ENCODE measurements at places on chromosomes 6 and 20.

GRCh38 chr6:31169123-31169857, 1.2 kb downstream of the POU5F1 start:
- no peak for DNase-seq

DNA sequence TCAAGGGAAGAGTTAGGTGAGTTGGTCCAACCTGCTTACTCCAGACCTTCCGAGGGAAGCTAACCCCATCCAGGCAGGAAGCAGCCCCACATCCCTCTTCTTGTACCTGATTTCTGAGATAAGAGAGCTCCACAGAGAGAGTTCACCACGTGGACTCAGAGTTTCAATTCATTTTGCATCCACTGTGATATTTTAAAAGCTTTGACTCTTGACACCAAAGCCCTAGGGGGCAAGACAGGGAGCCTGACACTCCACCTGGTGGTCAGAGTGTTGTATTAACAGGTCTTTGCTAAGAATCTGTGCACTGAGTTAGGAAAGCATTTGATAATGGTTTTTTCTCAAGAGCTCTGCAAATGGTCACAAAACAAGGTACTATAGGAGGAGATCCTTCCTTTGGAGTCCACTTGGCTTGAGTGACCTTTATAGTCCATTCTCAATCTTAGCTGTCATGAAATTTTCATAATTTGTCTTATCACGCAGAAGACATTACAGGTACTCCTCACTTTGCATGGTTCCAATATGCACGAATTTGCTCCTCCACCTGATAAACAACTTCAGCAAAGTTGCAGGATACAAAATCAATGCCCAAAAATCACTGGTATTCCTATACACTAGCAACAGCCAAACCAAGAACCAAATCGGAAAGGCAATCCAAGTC, 56.2 kb upstream of the RIPOR2 start:
- peak; percentile 86 for DNase-seq

GRCh38 chr20:63132715-63133471, 83.0 kb downstream of the YTHDF1 start:
- DNase-seq: no peak

DNA sequence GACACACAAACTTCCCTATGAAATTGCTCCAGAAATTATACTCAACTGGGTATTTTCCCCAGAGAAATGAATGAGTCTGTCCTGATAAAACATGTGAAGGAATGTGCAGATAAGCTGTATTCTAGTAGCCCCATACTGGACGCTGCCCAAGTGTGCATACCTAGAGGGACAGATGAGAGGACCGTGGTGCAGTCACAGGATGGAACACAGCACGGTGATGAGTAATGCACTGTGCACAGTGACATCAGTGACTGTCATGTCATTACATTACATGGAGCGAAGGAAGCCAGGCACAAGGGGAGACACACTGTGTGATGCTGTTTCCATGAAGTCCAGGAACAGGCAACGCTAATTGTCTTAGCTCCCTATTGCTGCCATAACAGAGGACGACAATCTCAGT, 155.5 kb downstream of the CDH4 start:
- no peak for DNase-seq

DNA sequence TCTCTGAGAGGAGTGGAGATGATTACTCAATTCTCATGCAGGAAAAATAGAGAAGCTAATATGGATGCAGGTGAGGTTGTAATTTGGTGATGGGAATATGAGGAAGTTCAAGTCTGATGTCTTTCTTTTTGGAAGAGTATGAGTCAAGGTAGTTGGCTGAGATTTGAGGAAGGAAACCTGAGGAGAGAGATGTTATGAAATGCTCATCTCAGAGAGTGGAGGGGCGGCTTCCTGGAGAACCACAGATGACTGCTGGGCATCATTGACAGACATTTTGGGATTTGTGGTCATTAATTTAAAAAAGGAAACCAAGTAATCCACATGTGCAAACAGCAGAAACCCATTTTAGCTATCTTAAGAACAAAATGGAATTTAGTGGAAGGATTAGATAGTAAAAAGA, 72.5 kb upstream of the UST start:
- peak; percentile 28 for DNase-seq

DNA sequence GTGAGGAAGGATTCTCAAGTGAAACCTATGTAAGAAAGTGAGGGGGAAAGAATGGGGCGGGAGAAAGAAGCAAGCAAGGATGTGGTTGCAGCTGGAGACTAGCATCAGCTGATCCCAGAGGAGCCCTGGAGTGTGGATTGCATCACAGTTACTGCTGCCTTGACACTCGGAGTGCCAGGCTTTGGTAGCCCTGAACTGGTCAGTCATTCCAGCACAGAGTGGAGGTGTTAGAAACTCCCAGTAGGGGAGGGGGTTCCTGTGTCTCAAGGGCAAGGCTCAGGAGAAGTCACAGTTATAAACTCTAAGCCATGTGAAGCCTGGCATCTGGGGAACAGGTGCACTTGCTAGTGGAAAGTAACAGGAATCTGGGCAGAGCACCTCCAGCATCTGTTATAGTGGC, 23.5 kb downstream of the SNAP25 start:
- DNase-seq: no peak

DNA sequence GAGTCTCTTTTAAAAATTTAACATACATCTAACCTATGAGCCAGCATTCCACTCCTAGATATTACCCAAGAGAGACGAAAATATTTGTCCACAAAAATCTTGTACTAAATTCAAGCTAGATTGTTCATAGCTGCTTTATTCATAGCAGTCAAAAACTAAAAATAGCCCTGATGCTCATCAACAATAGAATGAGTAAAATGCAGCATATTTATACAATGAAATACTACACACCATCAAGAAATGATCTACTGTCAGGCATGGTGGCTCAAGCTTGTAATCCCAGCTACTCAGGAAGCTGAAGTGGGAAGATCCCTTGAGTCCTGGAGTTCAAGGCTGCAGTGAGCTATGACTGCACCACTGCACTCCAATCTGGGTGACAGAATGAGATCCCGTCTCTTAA, 22.0 kb upstream of the SRC start:
- DNase-seq: no peak

GRCh38 chr6:167163476-167164011, 5.8 kb upstream of the GPR31 start:
- DNase-seq: no peak

- no peak for DNase-seq
Observed at GRCh38 chr20:45783656-45784294, 7.9 kb downstream of the WFDC3 start.

DNA sequence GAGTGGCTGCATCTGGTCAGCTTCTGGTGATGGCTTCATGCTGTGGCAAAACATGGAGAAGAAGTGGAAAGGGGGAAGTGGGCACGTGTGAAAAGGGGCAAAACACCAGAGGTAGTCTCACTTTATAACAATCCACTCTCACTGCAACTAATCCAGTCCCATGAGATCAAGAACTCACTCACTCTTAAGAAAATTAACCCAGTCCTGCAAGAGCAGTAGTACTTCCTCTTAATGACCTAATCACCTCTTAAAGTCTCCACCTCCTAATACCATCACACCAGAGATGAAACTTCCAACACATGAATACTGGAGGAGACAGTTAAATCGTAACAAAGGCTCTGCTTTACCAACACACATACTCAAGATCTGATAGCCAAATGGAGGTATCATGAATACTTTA, 152.6 kb downstream of the THEMIS start:
- DNase-seq: no peak

- DNase-seq: no peak
Observed at GRCh38 chr20:62374331-62375152, 7.4 kb upstream of the LAMA5 start.

DNA sequence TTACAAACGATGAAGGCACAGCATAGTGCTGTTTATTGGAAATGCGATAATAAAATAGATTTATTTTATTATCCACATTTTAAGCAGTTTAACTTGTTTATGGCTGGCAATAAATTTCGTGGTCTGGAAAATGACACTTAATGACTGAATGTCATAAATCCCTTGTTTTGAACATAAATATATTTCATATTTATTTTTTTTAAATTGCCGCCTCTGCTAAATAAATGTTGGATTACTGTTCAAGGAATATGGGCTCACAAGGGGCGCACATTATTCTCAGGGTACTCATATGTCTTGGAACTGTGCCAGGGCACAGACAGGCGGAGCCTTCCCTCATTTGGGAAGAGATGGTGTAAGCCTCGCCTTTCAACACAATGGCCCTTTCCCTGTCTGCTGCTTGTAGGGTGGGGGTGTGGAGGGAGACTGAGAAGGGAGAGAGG, 134.3 kb downstream of the PXDC1 start:
- DNase-seq: no peak

- DNase-seq: no peak
Observed at GRCh38 chr6:82348130-82348529, 15.5 kb upstream of the TPBG start.

DNA sequence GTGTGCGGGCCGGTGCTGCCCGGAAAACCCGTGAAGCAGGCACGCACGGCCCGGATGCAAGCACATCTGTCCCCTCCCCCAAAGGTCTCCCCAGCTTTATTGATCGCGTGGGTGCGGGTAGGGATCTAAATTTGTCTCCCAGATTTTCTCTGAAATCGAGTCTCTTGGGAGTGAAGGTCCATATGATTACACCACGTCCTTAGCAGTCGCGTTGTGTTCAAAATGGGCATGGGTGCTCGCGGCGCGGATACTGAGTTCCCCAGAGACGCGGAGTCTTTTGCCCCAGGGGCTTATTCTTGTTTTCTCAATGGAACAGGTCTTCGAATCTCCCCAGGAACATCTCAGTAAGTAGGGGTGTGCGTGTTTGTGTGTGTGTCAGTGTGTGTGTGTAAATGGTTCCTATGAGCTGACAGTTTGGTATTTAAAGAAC, 2.8 kb upstream of the ZNF292 start:
- DNase-seq: no peak

DNA sequence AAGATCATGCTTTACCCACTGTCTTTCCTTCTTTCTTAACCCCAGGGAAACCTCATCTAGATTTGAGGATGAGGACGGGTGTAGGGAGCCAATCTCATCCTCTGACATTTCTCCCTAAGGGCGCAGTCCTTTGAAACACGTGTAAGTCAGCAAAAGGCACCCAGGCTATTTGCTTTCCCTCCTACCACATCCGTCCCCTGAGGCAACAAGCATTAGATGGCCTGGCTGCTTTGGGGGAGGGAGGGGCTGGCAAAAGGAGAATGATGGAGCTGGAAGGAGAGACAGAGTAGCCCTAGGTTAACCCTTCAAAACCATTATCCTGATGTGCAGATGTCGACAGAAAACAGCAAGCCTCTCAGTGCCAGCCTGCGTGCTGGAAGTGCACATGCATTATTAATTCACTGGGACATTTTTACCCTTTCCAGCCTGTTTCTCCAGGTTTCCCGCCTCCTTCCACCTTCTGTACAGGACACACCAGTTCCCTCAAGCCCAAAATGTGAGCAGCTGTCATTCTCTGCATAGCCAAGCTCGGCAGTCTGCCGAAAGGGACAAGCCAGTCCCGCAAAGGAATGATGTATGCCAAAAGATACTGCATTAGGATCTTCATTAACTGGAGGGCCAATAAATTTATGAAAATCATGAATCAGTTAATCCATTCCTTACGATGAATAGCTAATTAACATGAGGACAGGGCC, 547.2 kb downstream of the CD83 start:
- DNase-seq: peak; percentile 61

GRCh38 chr6:127215931-127216330, 50.7 kb upstream of the RNF146 start:
- no peak for DNase-seq

DNA sequence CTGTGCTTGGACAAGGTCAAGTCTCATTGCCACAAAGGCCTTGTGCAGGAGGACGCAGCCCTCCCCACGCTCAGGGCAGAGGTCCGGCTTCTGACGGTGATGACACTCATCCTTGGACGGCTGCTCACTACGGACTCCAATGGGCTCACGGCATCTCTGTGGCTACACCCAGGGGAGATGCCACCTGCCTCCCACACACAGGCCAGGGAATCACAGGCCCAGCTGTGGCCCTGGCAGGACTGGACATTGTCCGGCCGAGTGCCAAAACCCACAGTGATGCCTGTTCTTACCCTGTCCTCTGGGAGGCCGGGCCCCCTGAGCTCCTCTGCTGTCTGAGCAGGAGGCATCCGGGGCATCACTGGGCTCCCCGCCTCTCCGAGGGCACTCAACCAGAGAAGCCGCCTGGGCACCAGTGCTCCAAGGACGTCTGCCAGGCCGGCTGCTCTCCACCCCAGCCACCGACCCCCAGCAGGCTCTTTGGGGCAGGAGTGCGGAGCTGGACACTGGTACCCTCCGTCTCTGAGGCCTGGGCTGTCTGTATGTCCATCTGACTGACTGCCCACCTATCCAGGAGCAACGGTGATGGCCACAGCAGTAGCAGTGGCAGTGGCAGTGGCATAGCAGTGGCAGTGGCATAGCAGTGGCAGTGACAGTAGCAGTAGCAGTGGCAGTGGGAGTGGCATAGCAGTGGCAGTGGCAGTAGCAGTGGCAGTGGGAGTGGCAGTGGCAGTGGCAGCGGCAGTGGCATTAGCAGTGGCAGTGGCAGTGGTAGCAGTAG, 1.9 kb downstream of the RBBP8NL start:
- DNase-seq: no peak

DNA sequence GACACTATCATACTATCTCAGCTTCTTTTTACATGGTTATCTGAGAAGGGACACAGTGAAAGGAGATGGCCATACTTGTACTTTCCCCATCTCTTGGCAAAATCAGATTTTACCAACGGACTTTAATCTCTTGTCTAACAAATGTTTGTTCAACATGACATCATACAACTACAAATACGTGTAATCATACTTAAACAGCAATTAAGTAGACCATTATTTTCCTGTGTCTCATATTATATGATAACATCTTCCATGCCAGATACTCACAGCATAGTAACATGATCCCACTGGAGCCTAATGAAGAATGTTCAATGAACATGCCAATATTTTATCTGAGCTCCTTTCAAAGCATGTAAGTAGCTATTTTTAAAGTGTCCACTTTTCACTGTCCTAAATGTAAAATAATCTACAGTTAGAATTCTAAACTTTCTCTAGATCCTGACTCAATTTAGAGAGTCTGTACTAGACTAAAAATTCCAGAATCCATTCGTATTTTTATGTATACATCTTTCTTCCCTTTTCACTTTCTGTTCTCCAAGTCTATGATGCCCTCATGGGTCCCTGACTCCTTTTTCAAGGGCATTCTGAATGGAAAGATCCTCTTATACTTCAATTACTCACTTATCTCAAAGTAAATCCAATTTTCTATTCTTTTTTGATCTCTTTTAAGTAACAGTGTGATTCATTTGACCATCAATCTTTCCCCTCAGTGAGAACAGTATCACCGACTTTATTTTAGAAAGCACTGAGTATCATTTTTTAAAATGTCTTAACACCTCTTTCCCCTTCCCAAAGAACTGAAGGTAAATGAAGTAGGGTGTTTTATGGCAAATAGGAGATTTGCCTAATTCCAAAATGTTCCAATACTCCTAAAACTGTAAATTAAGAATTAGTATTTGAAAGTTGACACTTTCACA, 133.5 kb downstream of the CDK19 start:
- DNase-seq: no peak

GRCh38 chr20:18258126-18258860, 30.0 kb upstream of the ZNF133 start:
- no peak for DNase-seq

DNA sequence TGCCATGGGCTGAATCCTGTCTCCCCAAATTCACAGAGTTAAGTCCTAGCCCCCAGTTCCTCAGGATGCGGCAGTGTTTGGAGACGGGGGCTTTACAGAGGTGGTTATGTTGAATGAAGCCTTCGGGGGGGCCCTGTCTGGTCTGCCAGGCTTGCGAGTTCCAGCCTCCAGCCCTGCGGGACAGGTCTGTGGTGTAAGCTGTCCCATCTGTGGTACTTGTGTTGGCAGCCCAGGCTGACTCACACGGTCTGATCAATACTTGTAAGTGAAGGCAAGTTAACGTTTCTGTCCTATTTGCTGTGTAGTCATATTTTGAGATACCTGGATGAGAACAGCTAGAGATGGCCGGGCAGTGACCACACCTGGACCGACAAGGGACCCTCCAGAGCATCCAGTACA, 51.8 kb upstream of the GPR31 start:
- DNase-seq: no peak

Measured in inflammatory macrophage (primary cell).